ENCODE measurements at places on chromosomes 11 and 22. TPM values are rescaled to one million over a fixed set of nuclear protein-coding genes. Genes with fewer than 3 reads are reported as not detected.

GRCh38 chr11:92980312-92980711 lies 10.9 kb downstream of the MTNR1B start:
- H3K27ac ChIP-seq = no peak overlapping the region
- H3K4me1 ChIP-seq = peaks cover 14% of the 10 kb centered on the region
- DNase-seq = no peak
- H3K27me3 ChIP-seq = peaks cover 3% of the 10 kb centered on the region
- no peaks in the 10 kb centered on the region for H3K36me3 ChIP-seq

DNA sequence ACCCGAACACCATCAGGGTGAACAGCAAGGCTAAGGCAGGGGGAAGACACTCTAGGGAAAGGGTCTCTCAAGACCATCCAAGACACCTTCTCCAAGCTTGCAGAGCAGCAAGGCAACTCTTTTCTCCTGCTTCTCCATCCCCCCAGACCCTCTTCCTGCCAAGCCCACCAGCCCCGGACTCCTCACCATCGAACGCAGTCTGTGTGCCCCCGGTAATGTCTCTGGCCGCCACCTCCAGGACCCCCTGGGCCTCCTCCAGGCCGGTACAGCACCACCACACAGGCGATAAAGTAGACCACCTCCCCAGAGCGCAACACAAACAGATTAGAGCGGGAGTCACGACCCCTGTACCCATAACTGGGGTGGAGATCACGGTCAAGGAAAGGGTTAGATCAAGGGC lies 3.8 kb downstream of the EML3 start:
- peaks cover 11% of the 10 kb centered on the region for H3K4me1 ChIP-seq
- H3K27me3 ChIP-seq = no peaks in the 10 kb centered on the region
- no peak overlapping the region for H3K4me3 ChIP-seq
- DNase-seq = no peak

GRCh38 chr11:110349138-110349996 lies 53.0 kb upstream of the RDX start:
- H3K27me3 ChIP-seq = no peaks in the 10 kb centered on the region
- no peak overlapping the region for H3K4me3 ChIP-seq
- no peaks in the 10 kb centered on the region for H3K36me3 ChIP-seq
- no peaks in the 10 kb centered on the region for H3K4me1 ChIP-seq

GRCh38 chr11:78201096-78201818 lies 12.5 kb downstream of the USP35 start:
- H3K27ac ChIP-seq = no peak overlapping the region
- H3K4me1 ChIP-seq = no peaks in the 10 kb centered on the region
- no peak overlapping the region for H3K4me3 ChIP-seq
- H3K36me3 ChIP-seq = peaks cover 55% of the 10 kb centered on the region

DNA sequence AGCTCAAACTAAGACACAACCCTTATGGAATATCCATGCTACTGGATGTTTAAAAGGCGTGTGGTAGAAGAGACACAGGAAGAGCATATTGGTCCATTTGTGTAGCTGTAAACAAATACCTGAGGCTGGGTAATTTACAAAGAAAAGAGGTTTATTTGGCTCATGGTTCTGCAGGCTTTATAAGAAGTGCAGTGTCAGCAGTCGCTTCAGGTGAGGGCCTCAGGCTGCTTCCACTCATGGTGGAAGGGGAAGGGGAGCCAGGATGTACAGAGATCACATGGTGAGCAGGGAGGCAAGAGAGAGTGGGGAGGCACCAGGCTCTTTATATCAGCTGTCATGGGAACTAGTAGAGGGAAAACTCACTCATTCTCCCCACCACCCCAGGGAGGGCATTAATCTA lies 31.8 kb upstream of the CSNK2A3 start:
- no peak overlapping the region for H3K27ac ChIP-seq
- H3K4me3 ChIP-seq = no peak overlapping the region
- H3K36me3 ChIP-seq = no peaks in the 10 kb centered on the region
- no peak for DNase-seq
- peaks cover 3% of the 10 kb centered on the region for H3K27me3 ChIP-seq
- no peaks in the 10 kb centered on the region for H3K4me1 ChIP-seq

GRCh38 chr11:134612140-134613030 lies 200.3 kb upstream of the B3GAT1 start:
- no peak for DNase-seq
- H3K4me1 ChIP-seq = no peaks in the 10 kb centered on the region
- H3K27ac ChIP-seq = no peak overlapping the region
- H3K36me3 ChIP-seq = no peaks in the 10 kb centered on the region

GRCh38 chr11:112467721-112468120 lies 207.1 kb upstream of the PLET1 start:
- H3K4me3 ChIP-seq = no peak overlapping the region
- no peaks in the 10 kb centered on the region for H3K36me3 ChIP-seq
- no peak overlapping the region for H3K27ac ChIP-seq
- peaks cover 4% of the 10 kb centered on the region for H3K27me3 ChIP-seq
- H3K4me1 ChIP-seq = peaks cover 6% of the 10 kb centered on the region

GRCh38 chr11:100808904-100809491 lies 121.9 kb downstream of the ARHGAP42 start:
- peaks cover 19% of the 10 kb centered on the region for H3K4me1 ChIP-seq
- no peaks in the 10 kb centered on the region for H3K36me3 ChIP-seq
- DNase-seq = peak; percentile 76
- no peaks in the 10 kb centered on the region for H3K27me3 ChIP-seq
- no peak overlapping the region for H3K4me3 ChIP-seq
- H3K27ac ChIP-seq = peak overlapping the region; percentile 4

DNA sequence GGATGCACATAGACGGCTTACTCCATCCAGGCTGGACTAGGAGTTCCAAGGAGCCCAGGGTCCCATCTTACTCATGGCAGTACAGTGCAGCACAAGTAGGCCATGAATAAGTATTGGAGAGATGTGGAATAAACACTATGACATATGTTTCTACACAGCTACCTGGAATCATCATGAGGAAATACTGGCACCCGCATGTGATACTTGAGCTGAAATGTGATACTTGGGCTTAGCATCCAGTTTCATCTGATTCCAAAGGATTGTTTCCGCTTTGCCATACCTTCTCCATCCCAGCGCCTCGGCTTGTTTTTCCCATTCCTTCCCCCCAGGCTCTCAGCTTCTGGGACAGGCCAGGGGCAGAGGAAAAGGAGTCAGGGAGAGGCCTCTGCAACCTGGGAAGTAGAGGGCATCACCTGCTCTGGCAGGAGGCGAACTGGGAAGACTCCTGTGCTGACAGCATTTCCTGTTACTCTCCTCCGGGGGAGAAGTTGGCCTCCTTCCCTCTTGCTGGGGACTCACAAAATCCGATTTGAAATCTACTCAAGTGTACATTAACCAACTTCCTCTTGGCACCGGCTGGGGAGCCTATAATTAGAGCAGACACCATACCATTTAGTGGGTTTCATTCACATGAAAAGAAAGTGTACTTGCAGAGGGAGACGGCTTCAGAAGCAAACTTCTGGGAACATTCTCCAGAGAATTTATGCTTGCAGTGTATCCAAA lies 187.8 kb downstream of the MIAT start:
- peaks cover 4% of the 10 kb centered on the region for H3K4me1 ChIP-seq
- H3K27ac ChIP-seq = no peak overlapping the region
- no peak overlapping the region for H3K4me3 ChIP-seq

DNA sequence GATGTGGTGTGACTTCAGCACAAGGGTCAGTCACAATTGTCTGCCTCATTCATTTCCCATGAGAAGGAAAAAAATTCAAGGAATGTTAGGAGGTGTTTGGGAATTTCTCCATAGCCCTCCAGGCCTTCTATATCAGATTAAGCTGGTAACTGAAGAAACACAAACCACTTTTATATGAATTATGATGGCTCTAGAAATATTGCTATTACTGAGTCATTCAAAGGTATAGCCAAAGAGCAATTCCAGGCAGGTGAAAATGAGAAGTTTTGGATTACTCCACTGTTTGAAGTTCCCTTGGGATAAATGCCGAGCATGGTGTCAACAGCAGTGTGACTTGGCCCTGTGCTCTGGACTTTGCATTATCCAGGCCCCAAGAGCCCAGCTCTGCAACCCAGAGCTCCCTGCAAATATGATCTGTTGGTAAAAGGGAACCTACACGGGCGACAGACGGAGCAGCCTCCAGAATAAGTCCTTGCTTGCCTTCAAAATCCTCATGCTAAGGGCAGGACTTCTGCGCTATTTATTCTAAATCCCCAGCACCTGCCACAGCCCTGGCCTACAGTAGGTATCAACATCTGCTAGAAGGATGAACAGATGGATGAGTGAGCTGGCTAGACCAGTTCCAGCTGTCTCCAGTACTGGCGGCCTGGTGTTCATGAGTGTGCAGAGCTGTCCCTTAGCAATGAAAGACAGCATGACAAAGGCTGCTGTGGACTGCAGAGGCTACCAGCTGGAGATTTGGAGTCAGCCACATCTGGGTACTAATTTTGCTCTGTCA lies 67.5 kb upstream of the ZBED5 start:
- no peaks in the 10 kb centered on the region for H3K36me3 ChIP-seq
- H3K27ac ChIP-seq = no peak overlapping the region
- H3K4me3 ChIP-seq = no peak overlapping the region
- no peaks in the 10 kb centered on the region for H3K27me3 ChIP-seq

DNA sequence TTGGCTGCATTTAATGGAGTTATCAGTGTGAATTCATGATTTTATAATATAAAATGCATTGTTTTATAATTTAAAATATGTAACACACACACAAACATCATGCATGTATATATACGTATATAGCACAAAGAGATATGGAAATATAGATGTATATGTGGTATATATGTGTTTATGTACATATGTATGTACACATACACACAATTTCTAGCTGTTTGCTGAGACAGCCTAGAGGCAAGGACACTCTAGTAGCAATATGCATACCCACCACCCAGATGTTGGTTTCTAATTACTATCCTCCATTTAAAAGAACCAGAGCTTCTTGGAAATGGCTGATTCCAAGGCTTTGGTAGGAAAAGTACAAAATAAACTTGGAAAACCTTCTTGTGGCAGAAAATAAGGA lies 50.4 kb downstream of the RBFOX2 start:
- H3K27ac ChIP-seq = peak overlapping the region; percentile 53
- no peaks in the 10 kb centered on the region for H3K36me3 ChIP-seq
- H3K4me3 ChIP-seq = no peak overlapping the region

GRCh38 chr22:19629720-19630419 lies 84.4 kb upstream of the SEPTIN5 start:
- DNase-seq = peak; percentile 98
- no peak overlapping the region for H3K27ac ChIP-seq
- no peaks in the 10 kb centered on the region for H3K4me1 ChIP-seq

GRCh38 chr11:48001438-48002021 lies 21.2 kb downstream of the PTPRJ start:
- H3K4me1 ChIP-seq = peaks cover 50% of the 10 kb centered on the region
- H3K27me3 ChIP-seq = no peaks in the 10 kb centered on the region
- peak overlapping the region; percentile 34 for H3K27ac ChIP-seq
- DNase-seq = peak; percentile 94
- H3K4me3 ChIP-seq = peak overlapping the region; percentile 38
- no peaks in the 10 kb centered on the region for H3K36me3 ChIP-seq

GRCh38 chr11:35746356-35747153 lies 84.0 kb downstream of the TRIM44 start:
- H3K4me3 ChIP-seq = no peak overlapping the region
- H3K36me3 ChIP-seq = no peaks in the 10 kb centered on the region
- H3K27me3 ChIP-seq = no peaks in the 10 kb centered on the region
- H3K27ac ChIP-seq = no peak overlapping the region

DNA sequence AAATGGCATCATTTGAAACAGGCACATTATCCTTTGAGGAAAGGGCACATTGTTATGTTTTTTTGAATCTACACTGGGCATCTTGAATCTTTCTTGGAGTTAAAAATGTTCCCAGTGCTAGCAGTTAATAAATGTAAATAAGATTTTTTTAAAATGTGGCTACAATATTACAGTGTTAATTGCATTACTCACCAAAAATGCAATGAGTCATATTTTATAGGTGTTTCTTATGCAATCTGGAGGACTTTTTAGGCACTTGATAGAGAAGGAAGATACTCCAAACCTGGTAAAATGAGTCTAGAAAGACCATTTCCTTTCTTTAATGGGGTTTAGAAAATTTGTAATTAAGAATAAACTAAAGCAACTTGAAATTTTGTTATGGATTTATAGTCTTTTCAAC lies 238.0 kb downstream of the METTL15 start:
- H3K27ac ChIP-seq = no peak overlapping the region
- no peaks in the 10 kb centered on the region for H3K27me3 ChIP-seq
- H3K4me3 ChIP-seq = no peak overlapping the region
- no peak for DNase-seq
- no peaks in the 10 kb centered on the region for H3K36me3 ChIP-seq

DNA sequence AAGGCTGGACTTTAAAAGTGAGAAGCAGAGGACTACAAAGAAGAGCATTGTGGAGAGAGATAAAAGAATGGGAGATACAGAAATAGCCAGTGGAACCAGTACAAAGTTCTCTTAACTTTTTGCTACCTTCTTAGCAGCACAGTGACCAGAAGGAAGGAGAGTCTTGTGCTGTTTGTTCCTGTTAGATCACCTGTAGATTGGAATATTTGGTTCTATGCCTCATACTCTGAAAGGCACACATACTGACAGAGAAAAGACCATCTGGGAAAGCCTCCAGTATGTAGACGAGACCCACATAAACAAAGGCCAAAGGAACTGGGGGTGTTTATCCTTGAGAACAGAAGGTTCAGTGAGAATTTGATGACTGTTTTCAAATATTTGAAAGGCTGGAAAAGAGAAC lies 18.7 kb downstream of the RNF141 start:
- H3K4me3 ChIP-seq = no peak overlapping the region
- H3K36me3 ChIP-seq = peaks cover 56% of the 10 kb centered on the region
- H3K4me1 ChIP-seq = peaks cover 6% of the 10 kb centered on the region

DNA sequence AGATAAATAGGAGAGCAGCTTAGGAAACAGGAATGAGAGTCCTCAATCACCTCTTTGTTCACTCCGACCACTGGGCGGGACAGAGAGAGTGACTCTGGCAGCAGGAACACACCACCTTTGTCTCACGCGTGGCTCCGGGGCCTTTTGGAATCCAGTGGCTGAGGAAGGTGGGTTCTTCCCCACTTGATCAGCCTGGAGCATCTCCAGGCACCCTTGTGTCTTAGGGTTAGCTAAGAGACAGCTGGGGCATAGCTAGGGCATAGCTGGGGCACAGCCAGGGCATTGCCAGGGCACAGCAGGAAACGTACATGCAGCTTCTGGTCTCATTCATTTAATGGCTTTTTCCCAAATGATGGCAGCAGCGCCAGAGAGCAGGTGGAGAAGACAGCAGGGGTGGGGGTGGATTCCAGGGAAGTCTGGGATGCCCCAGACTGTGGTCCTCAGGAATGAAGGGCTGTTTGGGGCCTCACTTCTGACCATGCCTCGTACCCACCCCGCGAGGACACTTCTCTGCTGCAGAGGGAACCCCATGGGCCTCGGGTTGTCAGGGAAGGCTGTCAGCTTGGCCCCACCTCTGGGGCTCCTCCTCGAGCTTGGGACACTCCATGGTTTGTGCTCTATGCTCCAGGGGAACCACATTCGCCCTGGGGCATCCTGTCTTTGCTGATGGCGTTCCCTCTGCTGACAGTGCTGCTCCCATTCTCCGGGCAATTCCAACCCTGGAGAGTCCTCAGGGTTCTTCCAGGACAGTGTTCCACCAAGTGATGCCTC lies 30.4 kb upstream of the SHANK2 start:
- H3K27me3 ChIP-seq = peaks cover 24% of the 10 kb centered on the region
- no peak overlapping the region for H3K27ac ChIP-seq
- no peak overlapping the region for H3K4me3 ChIP-seq
- peaks cover 15% of the 10 kb centered on the region for H3K4me1 ChIP-seq
- peak; percentile 3 for DNase-seq
- H3K36me3 ChIP-seq = no peaks in the 10 kb centered on the region

The LRP4 gene
- total RNA-seq = 2.2 TPM

The RBMXL2 gene
- not detected for total RNA-seq

The FOLH1 gene
- total RNA-seq = not detected

The CNTF gene
- 1.8 TPM for total RNA-seq

The OR51E2 gene
- total RNA-seq = not detected

The PNPLA3 gene
- total RNA-seq = 8.3 TPM
